Mesendoderm (in vitro differentiated cells): ENCODE measurements at places on chromosomes 3 and 15.
A peak's percentile ranks its signal among the peaks of the same experiment; 100 is the strongest.

GRCh38 chr3:173742491-173742890, 344.9 kb downstream of the NLGN1 start:
- no peak for DNase-seq

DNA sequence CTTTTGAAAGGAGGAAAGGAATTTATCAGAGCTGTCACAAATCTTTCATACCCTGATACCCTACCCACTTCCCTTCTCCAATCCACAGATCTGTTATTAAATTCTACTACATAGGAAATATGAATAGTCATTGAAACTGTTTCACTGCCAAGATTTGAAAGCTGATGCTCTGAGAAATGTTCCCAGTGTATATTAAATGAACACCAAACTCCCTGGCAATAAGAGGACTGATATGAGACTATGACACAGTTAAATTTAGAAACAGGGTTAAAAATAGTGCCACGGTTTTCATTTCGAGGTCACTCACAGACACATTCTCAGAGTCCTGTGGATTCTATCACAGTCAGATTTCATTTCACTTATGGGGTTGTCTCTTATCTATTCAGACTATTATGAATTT, 27.2 kb upstream of the GBE1 start:
- no peak for DNase-seq

DNA sequence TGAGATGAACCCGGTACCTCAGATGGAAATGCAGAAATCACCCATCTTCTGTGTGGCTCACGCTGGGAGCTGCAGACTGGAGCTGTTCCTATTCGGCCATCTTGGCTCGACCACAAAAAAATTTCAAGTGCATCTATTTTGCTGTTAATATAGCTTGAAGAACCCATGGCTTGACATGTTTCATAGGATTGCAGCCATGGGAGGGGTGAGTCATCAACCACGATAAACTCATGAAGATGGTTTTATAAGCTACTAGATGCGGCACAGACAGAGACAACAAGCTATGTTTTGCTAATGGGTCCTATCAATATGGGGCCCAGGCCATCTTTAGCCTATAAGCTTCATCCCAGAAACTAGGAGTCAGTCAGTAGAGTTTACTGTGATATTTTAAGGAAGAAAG, 100.4 kb upstream of the PHLDB2 start:
- no peak for DNase-seq

GRCh38 chr3:90241481-90241880, 1134.1 kb downstream of the EPHA3 start:
- no peak for DNase-seq

DNA sequence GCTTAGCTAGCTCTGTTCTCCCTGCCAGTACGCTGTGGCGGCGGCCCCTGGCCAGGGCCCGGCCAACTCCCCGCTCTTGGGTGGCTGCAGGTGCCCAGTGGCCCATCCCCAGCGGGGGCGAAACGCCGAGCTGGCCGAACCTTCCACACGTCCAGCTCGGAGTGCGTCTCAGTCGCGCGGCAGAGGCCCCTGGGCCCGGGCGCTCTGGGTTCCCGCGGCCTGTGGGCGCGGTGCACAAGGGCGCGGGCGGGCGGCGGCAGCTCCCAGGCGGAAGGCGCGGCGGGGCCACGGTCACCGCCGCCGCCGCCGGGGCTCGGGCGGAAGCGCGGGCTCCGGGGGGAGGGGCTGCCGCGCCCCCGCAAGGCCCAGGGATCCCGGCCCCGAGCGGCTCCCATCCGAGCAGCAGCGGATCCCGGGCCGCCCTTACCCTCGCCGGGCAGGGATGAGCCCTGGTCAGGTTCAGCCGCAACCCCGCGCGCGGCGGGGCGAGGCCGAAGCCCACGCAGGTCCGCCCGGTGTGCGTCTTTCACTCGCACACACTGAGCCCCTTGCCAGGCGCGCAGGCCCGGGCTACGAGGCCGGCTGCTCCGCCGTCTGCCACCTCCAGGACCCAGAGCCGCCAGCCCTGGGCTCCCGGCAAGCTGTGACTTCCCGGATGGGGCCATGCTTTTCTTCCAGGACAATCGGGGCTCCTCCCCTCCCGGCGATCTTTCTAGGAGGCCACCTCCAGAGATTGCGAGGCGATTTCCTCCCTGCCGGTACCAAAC, 54.2 kb downstream of the CCDC54 start:
- DNase-seq: peak; percentile 96

- DNase-seq: no peak
Measured at GRCh38 chr15:81987628-81988027, 58.2 kb downstream of the MEX3B start.

GRCh38 chr15:76349301-76350070, 12.9 kb downstream of the ISL2 start:
- DNase-seq: no peak

GRCh38 chr15:63523306-63523990, 19.1 kb downstream of the USP3 start:
- DNase-seq: no peak

- DNase-seq: peak; percentile 67
Measured at GRCh38 chr3:138950006-138950644, 3.1 kb downstream of the FOXL2NB start.

GRCh38 chr3:34013818-34014570, 215.6 kb downstream of the PDCD6IP start:
- no peak for DNase-seq

DNA sequence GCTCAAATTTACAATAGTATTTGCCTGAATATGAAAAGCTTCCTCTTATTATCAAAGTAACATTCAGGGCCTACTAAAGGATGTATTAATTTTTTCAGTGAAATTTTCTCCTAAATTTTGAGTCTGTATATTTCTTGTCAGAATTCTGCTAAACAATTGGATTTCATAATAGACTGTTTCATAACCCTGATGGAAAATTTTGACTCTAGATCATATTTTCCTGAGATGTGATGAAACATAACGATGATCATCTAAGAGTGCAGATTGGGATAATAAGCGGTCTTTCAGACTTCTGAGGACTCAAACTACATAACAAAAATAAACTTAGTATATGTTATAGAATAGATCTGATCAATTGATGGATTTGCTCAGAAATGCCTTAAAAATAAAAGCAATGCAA, 574.5 kb upstream of the TBL1XR1 start:
- DNase-seq: no peak

GRCh38 chr15:95761501-95762165, 568.9 kb upstream of the NR2F2 start:
- no peak for DNase-seq

DNA sequence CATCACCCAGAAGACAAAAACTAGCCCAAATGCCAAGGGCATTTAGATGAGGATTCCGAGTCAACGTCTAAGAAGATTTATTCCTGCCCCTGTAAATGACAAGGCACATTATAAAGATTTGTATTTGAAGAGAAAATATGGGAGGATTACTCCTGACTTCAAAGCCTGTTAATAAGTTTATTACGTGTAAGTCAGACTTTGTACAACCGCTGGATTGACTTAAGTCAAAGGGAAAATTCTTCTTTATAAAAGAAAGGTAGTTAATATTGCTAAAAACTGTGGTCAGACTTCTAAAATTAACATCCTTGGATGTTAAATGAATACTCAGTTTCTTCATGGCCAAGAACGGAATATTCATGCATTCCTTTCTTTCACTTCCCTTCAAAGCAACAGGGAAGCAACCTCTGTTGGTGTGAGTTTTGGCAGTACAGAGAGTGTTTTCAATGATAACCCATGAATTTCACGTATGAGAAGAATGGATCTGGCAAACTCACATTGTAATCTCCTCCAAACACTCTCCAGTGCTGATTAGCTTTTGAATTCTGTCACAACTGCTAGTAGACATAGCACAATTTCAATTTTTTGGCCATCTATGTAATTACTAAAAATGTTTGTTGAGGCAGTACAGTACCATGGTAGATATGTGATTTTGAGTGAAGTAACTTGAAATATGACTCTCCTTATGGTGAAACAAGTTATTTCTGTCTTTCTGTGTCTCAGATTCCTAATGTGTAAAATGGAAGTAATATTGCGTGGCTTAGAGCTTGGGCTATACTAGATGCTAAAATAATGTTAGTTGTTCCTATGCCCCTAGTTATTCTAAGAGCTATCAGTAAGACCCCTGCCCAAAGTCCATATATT, 62.0 kb downstream of the PLD1 start:
- peak; percentile 41 for DNase-seq

DNA sequence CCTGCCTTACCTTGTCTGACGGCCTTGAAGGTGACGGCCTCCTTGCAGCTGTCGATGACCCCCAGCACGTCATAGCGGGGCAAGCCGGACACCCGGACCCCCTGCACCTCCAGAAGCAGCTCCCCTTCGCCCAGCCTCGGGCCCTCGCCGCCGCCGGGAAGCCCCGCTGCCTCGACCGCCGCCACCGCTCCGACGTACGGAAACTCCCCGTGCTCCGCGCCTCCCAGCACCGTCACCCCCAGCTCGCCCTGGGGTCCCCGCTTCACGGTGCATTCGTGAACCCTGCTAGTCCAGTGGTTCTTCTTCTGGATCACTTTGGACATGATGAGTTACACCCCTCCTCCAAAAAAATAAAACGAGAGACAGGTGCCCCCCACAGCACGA, 740 bp downstream of the MAGI1 start:
- DNase-seq: no peak

DNA sequence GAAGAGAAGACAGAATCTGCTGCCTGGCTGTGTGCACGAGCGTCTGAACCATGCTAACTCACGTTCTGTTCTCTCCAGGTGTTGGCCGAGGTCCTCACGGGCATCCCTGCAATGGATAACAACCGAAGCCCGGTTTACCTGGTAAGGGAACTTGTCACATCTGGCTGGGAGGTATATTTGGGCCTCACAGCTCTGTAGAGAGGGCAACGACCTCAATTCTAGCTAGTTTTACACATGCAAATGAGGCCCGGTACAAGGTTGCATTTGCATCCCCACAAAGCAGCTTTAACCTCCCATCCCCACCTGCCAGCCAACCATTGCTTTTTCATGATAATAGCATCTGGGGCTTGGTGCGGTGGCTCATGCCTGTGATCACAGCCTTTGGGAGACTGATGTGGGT, 22.0 kb upstream of the TATDN2 start:
- DNase-seq: no peak

- DNase-seq: peak; percentile 45
Measured at GRCh38 chr3:57221883-57222282, 5.6 kb upstream of the APPL1 start.

DNA sequence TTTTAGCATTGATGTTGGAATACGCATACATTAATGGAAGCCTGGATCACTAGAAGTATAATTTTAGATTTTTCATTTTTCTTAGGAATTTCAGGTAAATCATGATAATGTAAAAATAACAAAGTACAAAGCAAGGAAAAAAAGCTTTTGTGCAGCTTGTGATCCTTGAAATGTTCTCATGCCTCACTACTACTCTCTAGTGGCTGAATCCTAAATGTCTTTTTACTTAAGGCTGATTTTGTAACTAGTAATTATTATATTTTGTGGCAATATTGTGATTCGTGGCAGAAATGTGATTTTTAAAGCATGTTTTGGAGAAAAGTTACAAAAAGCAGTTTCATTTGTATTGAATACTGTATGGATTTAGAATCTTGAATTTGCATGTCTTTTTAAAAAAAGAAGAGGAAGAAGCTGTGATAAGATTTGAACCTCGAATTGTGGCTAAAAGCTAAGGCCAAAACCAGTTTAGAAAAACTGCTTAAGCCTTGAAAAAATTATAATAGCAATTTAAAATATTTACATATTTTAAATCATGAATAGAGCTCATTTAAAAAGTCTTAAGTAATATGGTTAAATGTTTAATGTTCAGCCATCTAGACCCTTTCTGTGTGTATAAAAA, 39.0 kb downstream of the U2SURP start:
- peak; percentile 34 for DNase-seq

DNA sequence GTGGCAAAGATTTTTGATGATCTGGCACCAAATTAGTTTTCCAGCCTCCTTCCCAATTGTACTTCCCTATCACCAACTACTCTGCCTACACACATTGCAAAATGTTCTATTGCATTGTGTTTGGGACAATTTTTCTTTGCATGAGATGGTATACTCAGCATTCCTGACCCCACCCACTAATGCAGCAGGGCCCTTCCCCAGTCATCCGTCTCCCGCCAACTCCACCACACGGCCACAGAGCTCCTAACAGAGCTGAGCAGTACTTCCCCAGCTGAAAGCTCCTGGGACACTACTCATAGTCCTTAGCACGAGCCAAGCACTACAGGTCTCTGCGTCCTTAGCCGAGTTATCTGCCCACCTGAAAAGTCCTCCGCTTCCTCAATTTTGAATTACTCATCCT, 34.2 kb downstream of the TXNRD3 start:
- no peak for DNase-seq

DNA sequence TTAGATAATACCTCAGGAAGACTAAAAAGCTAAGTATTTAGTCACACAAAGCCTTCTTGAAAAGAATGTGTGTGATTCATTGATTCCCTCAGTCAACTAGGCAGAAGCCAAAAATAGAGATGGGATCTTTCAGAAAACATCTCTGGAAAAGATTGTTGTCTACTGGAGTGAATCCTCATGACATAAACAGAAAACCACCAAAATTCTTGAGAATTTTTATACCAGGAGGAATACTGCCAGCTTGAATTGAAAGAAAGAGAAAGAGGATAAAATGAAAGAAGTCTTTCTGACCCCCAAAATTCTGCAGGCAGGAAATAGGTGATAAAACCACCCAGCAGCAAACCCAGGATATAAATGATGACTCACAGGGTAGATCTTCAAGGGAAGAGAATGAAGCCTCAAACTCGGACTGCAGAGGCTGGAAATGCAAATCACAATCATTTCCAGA, 363.1 kb upstream of the PLSCR5 start:
- DNase-seq: peak; percentile 70
